ENCODE measurements at places on chromosomes 11 and 22.

DNA sequence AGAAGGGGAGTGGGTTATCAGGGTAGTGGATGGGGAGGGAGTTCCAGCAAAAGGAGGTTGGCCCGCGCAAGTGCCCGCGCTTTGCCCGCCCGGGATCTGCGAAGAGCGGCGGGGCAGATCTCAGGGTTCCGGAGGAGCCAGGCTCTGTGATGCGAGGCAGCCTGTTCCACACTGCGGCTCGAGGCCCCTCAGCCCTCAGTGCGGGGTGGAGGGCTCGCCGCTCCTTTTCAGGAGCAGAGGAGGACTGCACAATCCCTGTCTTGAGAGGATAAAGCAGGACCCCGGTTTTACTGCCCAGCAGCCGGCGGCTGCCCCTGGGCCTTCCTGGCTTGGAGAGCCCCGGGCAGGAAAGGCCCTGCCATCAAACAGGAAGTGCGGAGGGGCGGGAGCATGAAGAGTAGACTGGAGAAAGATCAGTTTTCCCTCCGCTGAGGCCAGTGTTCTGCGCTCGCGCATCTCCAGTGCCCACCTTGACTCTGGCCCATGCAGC lies 6.2 kb downstream of the SLC6A5 start:
- no peak for DNase-seq

DNA sequence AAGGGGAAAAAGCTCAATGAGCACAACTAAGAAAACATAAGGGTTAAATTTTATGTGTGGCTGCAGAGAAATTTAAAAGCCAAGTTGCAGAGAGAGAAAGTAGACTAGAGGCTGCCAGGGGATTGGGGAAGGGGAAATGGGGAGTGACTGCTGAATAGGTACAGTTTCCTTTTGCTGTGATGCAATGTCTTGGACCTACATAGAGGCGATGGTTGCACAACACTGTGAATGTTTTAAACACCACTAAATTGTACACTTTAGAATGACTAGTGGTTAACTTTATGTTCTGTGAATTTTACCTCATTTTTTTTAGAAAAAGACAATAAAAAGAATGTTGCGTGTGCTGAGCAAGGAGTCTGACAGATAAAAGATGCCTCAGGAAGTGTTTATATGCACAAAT lies 36.5 kb downstream of the TENM4 start:
- no peak for DNase-seq

GRCh38 chr11:100575860-100576717 lies 111.0 kb upstream of the ARHGAP42 start:
- DNase-seq = no peak

GRCh38 chr22:20319041-20319744 lies 667 bp downstream of the DGCR6L start:
- DNase-seq = no peak

- DNase-seq = no peak
Measured at GRCh38 chr22:37383341-37383740, 43.9 kb downstream of the ELFN2 start.

GRCh38 chr11:94100253-94100652 lies 28.4 kb upstream of the PANX1 start:
- DNase-seq = no peak
